M059J (cell line): ENCODE measurements at places on chromosomes 2 and 18.

DNA sequence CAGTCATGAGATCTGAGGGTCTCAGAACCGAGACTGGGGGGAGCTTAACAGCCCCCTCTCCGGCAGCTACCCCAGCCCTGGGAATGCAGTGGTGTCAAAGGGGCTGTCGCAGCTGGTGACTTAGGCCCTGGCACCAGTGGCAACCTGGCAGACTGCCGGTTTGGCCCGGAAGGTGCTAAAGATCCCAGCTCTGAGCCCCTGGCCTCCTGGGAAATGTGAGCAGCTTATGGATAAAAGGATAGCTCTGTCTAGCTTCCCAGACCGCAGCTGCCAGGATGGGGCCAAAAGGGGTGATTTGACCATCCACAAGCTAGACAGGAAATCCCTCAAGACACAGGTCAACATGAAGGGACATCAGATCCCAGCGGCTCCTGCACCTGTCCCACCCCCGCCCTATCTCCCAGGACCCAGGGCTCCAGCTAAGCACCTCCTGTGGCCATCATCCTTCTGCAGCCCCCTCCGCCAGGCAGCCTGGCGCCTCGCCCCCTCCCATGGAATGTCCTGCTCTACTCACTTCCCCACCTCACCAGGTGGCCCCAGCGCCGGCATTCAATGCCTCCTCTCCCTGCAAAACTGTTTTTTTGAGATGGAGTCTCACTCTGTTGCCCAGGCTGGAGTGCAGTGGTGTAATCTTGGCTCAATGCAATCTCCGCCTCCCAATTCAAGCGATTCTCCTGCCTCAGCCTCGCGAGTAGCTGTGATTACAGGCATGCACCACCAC lies 33.2 kb upstream of the EFHD1 start:
- DNase-seq, result no peak

GRCh38 chr18:62399276-62399675 lies 74.2 kb downstream of the TNFRSF11A start:
- no peak for DNase-seq

DNA sequence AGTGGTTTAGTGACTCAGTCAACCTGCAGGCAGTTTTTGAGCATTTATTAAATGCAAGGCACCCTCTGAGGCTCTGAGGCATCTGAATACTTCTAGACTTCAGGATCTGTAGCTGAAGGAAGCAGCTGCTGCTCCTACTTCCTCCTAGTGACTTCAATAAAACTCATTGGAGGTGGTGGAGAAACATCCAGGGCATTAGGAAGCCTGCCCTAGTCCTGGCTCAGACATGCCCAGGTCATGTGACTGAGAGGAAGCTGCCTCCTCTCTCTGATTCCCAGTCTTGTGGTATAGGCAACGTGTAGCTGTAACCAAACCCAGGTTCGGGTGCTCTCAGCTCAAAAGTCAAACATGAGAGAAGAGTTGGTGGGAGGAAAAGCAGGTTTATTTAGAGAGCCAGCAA lies 287.2 kb upstream of the GYPC start:
- no peak for DNase-seq

DNA sequence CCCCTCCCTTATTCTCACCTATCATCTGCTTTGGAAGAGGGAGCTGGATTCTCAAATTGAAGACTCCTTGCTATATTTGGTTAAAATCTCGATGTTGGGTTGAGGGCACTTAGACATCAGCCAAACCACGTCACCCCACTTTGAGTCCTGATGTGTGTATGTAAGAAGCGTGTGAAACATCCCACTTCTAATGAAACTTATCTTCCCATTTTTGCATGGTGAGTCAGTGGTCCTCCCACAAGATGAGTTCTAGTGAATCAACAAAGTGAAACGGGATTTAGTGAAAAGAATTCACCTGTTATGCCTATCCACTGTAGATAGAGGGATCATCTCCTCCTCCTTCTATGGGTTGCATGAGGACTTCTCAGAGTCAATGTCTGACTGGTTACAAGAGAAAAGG lies 51.4 kb upstream of the SPRED2 start:
- peak; percentile 28 for DNase-seq

- no peak for DNase-seq
Observed at GRCh38 chr2:219476652-219477151, 22.0 kb upstream of the GMPPA start.

- DNase-seq, result no peak
Observed at GRCh38 chr2:86686460-86686859, 33.6 kb upstream of the RMND5A start.

GRCh38 chr2:74576211-74576862 lies 21.8 kb downstream of the DOK1 start:
- DNase-seq, result no peak

DNA sequence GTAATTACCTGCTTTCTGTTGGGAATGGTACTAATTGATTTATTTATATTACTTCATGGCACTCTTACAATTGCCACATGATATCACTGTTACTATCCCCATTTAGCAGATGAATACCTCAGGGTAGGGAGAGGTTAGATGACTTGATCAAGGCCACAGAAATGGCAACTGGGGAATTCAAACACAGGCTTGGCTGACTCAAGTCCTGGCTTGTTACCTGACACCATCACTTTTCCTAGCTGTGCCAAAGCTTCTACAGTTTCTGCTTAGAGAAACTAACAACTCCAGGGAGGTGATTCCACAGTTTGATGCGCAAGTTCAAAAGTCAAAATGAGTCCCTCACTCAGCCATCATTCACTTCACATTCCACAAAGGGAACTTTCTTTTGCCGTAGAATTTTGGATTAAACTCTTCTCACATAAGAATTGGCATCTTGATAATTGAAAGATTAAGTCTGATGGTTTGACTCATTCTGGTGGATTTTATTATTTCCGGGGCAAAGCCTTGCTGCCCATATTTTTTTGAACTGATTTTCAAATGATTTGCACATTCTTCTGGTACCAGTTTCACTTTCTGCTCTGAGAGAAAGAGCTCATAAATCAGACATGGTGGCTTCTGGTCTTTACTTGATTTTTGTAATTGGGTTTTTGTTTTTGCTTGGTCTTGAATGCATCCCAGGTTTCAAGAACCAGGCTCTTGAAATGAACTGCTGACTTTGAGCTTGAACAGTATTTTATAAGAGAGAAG lies 656.8 kb downstream of the BCL11A start:
- no peak for DNase-seq

DNA sequence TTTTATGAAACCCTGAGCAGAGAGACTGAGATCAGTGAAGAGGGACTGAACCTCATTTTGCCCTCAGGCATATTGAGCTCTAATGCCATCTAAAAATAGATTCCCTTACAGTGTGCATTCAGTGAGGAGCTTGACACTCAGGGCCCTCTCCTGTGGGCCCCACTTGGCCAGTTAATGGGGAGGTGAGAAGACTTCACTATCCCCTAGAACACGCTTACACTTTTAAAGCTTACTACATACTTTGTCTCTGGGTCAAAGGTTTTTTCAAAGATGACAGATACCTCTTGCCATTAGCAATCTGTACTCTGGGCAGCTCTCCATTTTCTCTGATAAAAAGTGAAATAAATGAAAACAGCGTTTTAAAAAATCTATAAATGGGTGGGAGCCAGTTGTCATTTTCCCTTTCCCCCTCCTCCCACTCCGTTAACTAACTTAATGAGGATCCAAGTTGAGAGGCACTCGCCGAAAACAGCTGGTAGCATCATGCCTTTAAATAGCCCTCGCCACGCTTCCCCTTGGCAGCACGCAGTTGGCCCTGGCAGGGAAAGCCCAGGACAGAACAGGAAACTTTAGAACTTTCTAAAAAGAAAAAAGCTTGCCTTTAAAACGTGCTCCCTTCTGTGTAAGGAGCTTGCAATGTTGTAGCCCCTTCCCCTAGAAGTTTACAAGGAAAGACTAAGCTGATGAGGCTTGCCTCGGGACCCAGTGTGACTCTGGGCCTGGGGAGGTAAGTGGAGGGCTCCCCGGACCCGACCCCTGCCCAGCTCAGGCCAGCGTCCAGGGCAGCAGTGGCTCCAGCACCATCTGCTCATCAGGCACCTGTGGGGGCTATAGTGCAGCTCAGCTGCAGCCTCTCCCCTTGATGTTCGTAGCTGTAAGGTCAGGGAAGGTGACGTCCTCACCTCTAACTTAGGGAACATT lies 58.8 kb upstream of the FOSL2 start:
- peak; percentile 48 for DNase-seq
